Calu3 (cell line): ENCODE measurements at places on chromosomes 6 and 20. TPM values are rescaled to one million over a fixed set of nuclear protein-coding genes. Genes with fewer than 3 reads are reported as not detected.

Gene TUBB1
- not detected in 2 replicates for total RNA-seq

Gene MOCS1
- 2.5 TPM in 2 replicates for total RNA-seq

Gene RIPPLY2
- total RNA-seq, result 0.31 TPM in 1 of 2 replicates, not detected in the other

Gene ZNF391
- 3.7 and 4.6 TPM in 2 replicates for total RNA-seq

Gene RIMS4
- total RNA-seq, result 0.40 and 0.91 TPM in 2 replicates

Gene RAD21L1
- not detected in 2 replicates for total RNA-seq
